Gastroesophageal sphincter (tissue), 4 donors: ENCODE measurements at places on chromosomes 5 and 9. TPM values are rescaled to one million over a fixed set of nuclear protein-coding genes. Genes with fewer than 3 reads are reported as not detected.

FIBCD1 gene
- total RNA-seq, result 1.7 TPM

LRRC19 gene
- not detected for total RNA-seq

DNA sequence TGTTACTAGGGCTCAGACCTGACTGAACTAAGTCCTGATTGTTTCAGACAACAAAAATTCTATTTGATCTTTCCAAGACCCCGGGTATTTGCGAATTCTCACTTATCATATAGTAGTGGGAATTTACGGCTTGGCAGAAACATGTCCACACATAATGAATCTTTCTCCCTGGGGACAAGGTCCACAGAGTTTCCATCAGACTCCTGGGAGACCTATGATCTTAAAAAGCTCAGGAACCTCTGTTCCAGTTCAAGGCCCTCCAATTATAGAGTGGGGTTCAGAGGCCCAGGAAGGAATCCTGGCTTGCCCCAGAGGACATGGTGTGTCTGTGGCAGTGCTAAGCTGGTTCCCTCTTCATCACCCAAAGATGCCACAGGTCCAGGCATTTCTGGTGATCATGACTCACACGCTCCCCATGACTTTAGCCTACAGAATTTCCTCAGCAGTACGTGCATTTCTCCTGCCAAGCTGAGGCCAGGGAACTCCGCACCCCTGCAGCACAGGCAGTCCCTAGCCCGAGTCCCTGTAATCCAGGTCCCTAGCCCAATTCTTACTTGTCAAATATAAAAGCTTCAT is 12.6 kb downstream of the RAPGEF1 start:
- ATAC-seq, result peak; percentile 45

DNA sequence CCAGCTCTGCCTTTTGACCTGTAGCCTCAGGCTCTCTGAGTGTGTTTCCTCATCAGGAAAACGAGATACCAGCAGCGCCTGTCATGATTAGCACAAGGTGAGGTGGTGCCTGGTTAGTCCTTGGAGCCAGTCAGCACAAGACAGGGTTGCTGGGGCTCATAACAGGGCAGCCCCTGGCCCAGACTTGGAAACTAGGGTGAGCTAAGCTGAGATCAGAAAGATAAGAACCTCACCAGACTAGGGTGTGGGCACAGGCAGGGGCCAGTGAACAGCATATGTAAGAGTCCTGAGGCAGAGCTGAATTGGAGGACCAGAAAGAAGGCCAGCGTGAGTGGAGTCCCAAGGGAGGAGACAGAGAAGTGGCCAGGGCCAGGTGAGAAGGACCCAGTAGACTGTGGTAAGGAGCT is 42.7 kb upstream of the FUBP3 start:
- no peak for ATAC-seq

DNA sequence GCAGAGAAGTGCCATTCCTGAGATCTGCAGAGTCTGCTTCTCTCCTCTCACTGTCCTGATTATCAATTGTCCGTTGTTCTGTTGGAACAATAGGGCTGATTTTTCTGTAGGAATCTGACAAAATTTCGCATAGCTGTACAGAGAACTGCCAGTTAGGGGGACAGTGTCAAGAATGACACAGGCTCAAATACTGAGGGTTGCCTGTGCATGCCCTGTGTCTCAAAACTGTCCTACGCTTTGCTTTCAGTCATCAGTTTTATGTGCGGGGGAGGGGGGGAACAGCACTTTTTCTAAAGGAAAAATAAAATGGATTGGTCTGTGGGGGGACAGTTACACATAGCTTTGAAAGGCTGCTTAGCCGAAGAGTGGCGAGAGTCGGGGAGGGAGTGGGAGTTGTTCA is 248.6 kb downstream of the PDZD2 start:
- ATAC-seq, result no peak

- no peak for ATAC-seq
These were observed 157.5 kb upstream of the CCDC152 start for GRCh38 chr5:42599106-42599505.

GRCh38 chr5:16679863-16680262 is 63.1 kb upstream of the RETREG1 start:
- no peak for ATAC-seq
